ENCODE measurements at places on chromosomes 5 and 9.

DNA sequence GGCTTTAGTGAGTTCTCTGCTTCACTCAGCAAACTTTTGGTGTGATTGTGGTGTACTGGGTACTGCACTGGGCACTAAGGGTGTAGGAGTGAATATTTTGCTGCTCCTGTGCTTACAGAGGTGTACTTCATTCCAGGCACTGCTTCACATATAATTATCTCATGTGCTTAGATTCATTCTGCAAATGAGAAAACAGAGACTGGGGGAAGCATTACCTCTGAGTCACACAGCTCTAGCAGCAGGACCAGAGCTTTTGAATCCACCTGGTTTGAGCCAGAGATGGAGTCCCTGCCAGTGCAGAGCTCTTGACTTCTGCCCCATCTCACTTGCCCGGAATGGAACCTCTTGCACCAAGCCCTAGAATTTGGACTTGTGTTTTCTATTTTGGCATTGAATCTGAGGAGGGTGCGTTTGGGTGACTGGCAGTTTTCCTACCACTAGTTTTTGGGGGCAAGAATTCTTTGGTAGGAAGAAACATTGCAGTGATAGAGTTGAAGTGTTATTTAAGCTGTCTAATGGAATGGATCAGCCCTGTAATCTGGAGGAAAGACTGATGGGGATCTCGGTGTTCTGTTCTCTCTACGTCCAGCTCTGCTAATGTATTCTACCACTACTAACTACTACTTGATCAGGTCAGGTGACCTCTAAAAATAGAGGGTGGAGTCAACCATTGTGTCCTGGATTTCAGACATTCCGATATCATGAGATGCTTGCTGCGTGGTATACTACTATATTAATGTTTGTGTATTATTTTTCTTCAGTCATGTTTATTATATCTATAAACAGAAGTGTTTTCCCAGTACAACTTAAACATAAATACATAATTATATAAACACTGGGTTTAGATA lies 2.5 kb downstream of the ARHGAP26 start:
- DNase-seq = no peak

GRCh38 chr9:75775966-75776691 lies 114.3 kb upstream of the PCSK5 start:
- no peak for DNase-seq

- DNase-seq = no peak
Measured at GRCh38 chr9:81690251-81690851, 1.0 kb upstream of the TLE1 start.

DNA sequence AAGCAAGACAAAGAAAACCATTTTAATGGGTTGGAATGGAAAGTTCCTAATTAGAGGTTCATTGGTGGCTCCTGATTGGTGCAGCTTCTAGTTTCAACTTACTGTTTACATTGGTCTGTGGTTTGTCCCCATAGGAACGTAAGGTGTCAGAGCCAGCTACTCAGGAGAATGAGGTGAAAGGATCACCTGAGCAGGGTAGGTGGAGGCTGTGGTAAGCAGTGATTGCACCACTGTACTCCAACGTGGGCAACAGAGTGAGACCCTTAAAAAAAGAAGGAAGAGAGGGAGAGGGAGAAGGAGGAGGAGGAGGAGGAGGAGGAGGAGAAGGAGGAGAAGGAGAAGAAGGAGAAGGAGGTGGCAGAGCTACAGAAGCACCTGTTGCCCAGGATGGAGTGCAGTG lies 30.4 kb downstream of the KCNIP1 start:
- no peak for DNase-seq

GRCh38 chr5:137022725-137023124 lies 476.4 kb downstream of the SPOCK1 start:
- no peak for DNase-seq

DNA sequence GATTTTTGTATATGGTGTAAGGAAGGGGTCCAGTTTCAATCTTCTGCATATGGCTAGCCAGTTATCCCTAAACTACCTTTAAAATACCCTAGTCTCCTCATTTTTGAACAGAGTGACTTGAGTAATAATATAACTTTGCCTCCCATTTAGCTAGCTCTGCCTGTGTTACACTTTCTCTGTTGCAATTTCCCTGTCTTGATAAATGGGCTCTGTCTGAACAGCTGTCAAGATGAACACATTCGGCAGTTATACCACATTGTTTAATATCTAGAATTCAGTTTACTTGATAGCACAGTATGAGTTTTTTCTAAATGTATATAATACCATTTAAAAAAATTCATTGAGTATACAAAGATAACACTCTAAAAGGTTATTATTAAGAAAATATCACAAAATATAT lies 562.9 kb upstream of the FTMT start:
- no peak for DNase-seq

GRCh38 chr5:63877961-63878360 lies 84.3 kb downstream of the HTR1A start:
- no peak for DNase-seq

- no peak for DNase-seq
Measured at GRCh38 chr5:9784231-9784630, 154.1 kb upstream of the TAS2R1 start.

- DNase-seq = no peak
Measured at GRCh38 chr5:177496070-177496726, 1.2 kb downstream of the PDLIM7 start.

DNA sequence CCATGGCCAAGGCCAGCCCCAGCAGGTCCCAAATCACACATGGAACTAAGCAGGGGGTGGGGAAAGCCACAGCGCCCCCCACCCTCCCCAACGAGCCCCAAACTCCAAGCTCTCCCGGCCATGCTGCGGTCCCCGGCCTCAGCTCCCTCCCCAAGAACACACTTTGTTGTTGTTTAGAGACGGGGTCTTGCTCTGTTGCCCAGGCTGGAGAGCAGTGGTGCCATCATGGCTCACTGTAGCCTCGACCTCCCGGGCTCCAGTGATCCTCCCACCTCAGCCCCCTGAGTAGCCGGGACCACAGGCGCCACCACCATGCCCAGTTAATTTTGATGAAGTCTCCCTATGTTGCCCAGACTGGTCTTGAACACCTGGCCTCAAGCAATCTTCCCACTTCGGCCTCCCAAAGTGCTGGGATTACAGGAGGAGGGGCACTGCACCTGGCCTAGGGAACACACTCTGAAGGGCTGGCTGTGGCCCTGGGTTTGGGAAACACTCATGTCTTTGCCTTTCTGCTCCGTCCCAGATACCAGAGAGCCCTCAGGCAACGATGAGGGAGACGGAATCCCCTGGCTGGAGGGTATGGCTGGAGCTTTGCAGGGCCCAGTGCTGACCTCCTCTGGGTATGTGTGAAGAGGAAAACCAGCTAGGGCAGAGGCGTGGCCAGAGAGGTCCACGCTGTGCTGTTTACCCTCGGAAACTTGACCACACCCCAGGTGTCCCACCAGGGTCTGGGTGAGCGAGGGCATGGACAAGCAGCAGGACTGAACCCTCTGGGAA lies 53.2 kb upstream of the UBAC1 start:
- no peak for DNase-seq

- DNase-seq = no peak
Measured at GRCh38 chr9:129493706-129494047, 127.2 kb downstream of the C9orf50 start.

DNA sequence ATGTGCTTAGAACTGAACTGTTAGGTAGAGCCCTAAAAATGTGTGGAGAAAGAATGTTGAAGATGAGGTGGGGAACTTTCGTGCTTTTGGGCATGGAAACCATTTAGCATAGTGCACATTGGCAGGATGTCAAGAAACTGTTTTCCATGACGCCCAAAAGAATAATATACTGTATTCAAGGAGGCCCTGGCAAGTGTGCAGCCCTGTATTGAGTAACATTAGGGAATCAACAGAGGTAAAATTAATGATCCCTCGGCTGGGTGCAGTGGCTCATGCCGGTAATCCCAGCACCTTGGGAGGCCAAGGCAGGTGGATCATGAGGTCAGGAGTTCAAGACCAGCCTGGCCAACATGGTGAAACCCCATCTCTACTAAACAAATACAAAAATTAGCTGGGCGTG lies 20.9 kb upstream of the PLIN2 start:
- DNase-seq = no peak

Measured in GM04504 (cell line).